KBM-7 (cell line): ENCODE measurements at places on chromosomes 2 and 18.
A peak's percentile ranks its signal among the peaks of the same experiment; 100 is the strongest.

GRCh38 chr18:68847219-68847837, 49.4 kb downstream of the CCDC102B start:
- DNase-seq = peak; percentile 32

DNA sequence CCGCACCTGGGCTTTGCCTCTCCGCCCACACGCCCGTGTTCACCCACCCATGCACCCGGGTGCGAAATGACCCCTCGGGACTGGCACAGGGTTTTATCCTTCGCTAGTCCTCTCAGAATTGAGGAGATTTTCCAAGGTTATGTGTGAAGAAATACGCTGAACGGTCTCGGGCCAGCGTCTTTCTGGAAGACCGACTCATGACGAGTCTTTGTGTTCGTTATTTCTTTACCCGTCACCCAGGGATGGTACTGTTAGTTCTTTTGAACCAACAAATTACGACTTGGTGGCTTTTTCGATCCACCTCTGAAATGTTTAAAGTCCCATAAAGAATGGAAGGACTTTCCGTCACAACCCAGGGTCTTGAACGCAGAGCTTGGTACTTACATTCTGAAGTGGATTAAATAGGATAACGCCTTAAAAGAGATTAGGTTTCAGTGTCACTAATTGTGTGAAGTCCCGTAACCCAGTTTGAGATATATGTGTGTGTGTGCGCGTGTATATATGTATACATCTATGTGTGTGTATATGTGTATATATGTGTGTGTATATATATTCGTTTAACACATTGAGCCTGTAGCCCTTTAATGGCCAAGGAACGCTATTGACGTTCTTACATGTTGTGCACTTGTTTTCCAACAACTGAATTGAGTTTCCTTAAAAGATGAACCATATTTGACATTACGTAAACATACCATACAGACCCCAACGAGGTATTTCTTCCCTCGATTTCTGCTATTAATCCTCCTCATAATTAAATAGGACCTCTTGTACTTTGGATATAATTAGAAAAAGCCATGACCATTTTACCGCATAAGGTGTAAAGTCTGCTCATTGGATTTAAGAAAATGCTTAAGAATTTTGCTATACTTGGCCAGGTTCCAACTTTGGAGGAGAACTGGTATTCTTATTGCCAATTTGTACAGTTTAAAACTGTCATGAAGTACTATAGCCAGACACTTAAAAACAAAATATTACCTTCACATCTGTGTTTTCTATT, 889 bp downstream of the ZC3H15 start:
- peak; percentile 61 for DNase-seq

DNA sequence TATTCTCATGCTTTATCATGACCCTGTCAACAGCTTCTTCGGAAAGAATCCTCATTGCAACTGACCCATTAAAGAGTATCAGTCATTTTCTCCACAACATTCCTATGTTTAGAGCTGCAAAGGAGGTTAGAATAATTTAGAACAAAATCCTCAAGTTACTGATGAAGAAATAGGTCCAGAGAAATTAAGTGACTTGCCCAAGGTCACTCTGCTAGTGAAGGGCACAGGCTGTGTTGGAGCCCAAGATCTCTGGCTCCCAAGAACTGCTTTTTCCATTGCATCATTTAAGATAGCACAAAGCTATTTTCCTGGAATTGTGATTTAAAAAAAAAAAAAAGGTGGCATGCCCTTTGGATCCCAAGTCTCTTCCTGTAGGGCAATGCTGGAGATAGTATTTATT, 9.6 kb downstream of the IRS1 start:
- DNase-seq = no peak

GRCh38 chr18:36441426-36442240, 144.1 kb downstream of the FHOD3 start:
- DNase-seq = no peak
